CD4-positive, CD25-positive, alpha-beta regulatory T cell (primary cell): ENCODE measurements at places on chromosomes 4 and X.
A peak's percentile ranks its signal among the peaks of the same experiment; 100 is the strongest.

DNA sequence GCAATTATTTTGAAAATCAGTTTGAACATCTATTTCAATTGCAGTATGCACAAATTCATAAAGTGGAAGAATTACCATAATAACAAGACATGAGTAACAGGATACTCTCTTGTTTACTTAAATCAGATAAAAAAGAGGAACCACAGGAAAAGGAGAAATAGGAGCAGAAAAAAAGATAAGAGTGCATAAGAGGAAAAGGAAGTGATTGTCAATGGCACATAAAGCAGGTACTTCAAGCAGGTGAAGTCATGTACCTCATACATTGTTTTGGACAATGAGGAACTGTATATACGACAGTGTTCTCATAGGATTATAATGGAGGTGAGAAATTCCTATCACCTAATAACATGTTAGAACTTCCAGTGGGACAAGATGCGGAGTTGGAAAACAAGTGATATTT lies 334.5 kb upstream of the PCDH7 start:
- no peak for DNase-seq

DNA sequence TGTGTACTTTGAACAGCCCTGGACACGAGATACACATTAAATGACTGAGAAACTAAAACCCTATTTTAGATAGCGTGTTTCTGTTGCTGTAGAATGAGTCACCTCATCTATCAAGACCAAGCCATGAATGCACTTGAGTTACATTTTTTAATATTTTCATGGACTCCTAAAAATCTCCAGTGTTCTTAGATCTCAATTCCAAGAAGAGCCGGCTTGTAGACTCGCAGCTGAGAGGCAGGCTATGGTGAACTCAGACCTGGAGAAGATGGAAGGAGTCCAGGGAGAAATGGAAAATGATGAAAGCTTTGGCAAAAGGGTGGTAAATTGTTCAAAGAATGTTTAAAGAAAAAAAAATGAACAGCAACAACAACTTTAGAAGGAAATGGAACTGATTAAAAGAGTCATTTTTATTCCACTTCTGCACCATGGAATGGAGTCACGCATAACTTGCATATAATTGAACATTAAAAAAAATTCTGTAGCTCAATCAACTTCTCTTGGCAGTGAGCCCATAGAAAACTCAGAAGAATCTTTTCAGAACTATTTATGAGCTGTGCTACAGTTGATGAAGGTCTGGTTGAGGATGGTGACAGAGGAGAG lies 129.8 kb downstream of the MXRA5 start:
- no peak for DNase-seq

- no peak for DNase-seq
These were observed 5.0 kb downstream of the SOD3 start for GRCh38 chr4:24800325-24800895.

DNA sequence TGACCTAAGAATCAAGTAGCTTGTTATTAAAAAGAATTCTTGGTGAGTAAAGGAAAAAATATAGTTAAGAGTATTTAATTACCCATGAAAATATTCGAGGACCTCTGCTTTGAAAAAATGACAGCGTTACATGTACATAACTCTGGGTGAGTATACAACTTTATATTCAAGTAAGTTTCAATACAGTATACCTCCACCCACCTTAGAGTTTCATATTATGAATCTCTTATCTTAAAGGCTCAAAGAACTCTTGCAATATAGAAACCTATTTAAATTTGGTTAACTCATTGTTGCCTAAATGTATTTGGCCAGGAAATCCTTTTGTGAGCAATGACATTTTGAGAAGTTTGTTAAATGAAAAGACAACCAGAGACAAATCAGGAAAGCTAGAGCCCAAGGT lies 138.2 kb downstream of the QDPR start:
- no peak for DNase-seq

GRCh38 chrX:154482786-154483185 lies 3.6 kb downstream of the UBL4A start:
- no peak for DNase-seq

DNA sequence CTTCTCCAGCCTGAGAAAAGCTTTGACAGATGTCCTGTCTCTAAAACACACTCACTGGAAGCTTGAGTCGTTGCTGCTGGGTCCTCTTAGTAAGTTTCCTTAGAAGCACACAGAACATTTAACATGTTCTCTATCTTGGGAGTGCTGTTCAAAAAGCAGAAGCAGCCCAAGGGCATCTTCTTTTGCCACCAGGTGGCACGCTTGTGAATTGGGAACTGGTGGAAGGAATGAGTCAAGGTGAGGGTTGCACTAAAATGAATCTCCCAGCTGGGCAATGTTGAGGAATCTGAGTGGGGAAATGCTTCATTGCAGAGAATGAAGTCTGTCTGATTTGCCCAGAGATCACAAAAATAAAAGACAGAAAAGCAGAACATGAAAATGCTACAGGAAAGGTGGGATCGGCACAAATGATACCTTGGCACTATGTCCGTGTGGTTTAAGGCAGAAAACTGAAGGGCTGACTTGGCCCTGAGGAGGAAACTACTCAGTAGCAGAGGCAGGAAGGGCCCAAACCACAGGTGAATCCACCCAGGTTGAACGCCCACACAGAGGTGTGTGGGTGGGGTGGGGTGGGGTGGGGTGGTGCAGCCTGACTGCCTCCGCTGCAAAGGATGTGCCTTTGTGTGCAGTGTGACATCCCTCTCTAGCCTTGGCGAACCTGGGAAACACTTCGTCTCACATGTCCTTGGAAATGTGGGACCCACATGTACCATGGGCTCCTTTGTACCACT lies 26.0 kb downstream of the KIT start:
- no peak for DNase-seq

GRCh38 chr4:20256381-20256881 lies 4.7 kb downstream of the SLIT2 start:
- no peak for DNase-seq

GRCh38 chrX:40013266-40014195 lies 84.2 kb downstream of the BCOR start:
- no peak for DNase-seq

DNA sequence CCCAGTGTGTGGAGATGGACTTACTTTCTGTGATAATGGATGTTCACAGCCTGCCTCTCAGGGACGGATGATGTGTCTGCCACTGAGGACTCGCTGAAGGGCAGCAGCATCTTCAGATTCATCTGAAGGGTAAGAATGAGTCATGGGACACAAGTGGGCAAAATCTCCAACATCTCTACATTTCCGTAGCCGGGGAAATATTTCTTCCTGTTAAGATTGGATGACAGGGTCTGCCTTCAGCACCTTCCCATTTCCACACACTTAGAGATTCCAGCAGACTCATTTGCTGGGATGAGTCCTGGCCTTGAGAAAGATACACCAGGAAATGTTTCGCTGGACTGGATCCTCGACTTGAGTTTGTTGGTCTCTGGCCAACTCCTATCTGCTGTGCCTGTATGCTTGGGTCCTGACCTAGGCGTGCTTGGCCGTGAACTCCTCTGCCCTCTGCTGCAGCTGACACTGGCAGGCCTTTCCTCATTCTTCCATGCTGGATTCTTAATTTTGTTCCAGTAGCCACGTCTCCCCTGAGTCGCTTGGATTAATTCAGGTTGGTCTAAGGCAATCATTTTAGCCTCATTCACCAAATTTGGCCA lies 46.5 kb upstream of the SOD3 start:
- no peak for DNase-seq

DNA sequence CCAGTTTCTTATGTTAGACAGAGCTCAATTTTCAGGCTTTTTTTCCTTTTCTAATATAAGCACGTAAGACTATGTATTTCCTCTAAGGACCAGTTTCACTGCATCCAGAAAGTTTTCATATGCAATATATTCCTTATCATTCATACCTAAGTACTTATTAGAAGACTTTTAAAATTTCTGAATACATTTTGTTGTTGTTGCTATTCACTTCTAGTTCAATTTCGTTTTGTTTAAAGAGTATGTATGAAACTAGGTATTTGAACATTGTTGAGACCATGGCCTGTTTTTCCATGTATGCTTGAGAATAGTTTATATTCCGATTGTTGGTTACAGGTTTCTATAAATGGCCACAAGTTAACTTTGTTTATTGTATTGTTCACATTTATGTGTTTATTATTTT lies 18.0 kb upstream of the CT45A1 start:
- no peak for DNase-seq

DNA sequence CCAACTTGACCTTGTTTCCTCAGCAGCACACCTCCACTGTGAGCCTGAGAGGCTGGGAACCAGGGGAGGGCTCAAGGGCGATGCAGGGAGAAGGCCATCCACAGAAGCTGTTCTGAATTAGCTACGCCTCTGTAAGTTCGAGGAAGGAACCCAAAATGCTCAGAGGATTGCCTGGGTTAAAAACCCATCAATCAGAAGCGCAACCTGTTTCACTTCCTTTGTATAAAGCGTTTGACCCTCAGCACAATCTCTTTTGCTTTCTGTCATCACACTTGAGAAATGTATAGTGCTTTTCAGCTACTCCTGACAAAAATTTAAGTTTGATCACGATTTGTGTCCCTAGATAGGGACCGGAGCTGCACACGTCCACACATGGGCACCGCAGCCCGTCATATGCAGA lies 48.0 kb upstream of the MAP3K15 start:
- peak; percentile 24 for DNase-seq

DNA sequence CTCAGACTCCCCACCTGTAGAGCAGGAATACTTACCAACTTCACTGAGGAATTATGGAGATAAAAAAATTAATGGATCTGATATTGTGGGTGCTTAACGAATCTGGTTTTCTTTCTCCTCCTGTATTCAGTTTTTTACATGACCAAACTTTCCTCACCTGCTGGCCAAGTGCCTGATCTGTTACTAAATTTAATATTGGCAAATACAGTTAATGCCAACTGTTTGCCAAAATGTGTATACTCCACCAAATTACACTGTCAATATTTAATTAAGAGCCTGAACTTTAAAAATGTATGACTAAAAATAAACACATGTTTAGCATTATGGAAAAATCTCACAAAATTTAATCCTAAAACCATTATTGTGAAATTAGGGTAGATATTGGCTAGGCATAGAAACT lies 3.3 kb downstream of the PGRMC2 start:
- no peak for DNase-seq

DNA sequence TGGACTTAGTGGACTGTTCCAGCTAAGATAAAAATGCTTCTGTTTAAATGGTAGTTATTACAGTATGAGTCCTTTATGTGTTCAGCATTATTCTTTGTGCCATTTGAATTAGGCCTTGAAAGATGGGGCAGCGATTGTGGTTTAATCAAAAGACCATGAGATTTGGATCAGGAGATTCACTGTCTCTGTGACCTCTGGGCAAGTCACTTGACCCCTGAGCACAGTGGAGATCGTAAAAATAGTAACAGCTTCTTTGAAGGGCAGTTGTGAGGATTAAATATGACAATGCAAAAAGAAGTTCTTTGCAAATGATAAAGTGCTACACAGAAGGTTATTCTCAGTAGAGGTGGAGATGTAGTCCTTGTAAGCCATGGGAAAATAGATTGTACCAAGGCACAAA lies 10.8 kb downstream of the CXCR3 start:
- no peak for DNase-seq

DNA sequence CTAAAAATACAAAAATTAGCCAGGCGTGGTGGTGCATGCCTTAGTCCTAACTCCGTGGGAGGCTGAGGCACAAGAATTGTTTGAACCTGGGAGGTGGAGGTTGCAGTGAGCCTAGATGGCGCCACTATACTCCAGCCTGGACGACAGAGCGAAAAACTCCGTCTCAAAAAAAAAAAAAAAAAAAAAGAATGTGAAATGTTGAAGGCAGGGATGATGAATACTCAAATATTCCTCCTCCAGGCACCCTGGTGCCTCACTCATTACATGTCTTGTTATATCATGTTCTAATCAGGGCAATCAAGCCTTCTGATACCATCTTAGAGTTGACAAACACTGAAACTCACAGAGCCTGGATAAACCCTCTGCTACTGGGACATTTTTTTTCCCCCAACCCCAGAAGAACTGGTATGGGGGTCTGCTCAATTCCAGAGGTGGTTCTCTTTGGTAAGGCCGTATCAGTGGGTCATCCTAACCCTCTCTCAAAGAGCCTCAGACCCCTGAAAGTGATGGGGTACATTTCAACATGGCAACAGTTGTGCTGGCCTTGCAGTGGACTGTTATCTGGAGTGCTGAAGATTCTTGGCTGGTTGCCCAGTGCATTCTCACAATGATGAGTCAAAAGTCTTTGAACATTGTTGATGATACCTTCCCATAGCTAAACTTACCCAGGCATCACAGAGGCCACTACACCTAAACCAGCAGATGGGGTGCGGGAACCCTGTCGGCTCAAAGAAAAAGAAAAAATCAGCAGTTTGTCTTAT lies 2.4 kb upstream of the SH3KBP1 start:
- no peak for DNase-seq

DNA sequence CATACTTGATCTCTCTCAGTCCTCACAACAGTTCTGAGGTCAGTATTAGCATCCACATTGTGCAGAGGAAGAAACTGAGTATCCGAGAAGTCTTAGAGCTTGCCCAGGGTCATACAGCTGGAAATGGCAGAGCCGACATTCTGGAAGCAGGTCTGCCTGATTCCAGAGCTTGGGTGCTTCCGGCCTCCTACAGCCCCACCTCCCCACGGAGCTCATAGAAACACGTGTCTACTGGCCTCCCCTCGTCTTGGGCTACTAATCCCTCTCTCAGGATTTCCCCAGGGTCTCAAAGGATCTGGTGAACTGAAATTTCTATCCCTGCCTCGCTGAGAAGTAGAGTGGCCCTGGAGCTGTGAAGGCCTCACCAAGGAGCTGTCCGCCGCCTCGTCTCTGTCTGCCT lies 12.0 kb upstream of the KDM5C start:
- DNase-seq, result no peak

DNA sequence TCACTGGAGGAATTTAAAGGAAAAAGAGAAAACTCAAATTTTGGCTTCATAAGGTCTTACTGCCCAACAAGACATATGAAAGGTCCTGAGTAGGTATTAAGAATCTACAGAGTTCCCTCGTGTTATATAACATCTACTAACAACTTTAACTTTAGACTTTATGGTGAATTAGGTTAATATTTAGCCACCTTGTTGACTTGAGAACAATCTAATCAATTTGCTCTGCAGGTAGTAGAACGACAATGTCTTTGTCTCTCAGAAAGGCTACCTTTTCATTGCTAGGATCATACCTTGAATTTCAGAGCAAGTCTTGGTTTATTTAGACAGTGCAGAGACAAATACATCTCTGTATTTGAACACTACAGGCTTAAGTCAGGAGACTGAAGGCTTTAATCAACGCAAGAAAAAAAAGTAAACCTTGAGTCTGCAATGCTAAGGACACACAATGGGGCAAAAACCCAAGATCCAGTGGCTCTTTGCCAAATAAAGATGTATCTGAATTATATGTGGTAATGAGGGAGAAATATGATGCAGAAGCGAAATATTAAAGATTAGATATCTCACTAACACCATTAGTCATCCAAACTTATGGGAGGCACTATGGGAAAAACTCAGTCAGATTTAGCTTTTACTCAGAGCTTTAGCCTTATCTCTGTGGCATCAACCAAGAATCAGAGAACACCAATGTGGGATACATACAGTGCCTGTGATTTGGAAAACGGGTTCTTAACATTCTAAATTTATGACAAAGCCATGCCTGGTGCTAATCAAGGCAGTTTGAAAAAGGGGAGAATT lies 93.6 kb upstream of the FTHL17 start:
- DNase-seq, result no peak

GRCh38 chr4:161554372-161554990 lies 609.3 kb downstream of the FSTL5 start:
- DNase-seq, result no peak
